ENCODE measurements at places on chromosomes 2 and 18.

DNA sequence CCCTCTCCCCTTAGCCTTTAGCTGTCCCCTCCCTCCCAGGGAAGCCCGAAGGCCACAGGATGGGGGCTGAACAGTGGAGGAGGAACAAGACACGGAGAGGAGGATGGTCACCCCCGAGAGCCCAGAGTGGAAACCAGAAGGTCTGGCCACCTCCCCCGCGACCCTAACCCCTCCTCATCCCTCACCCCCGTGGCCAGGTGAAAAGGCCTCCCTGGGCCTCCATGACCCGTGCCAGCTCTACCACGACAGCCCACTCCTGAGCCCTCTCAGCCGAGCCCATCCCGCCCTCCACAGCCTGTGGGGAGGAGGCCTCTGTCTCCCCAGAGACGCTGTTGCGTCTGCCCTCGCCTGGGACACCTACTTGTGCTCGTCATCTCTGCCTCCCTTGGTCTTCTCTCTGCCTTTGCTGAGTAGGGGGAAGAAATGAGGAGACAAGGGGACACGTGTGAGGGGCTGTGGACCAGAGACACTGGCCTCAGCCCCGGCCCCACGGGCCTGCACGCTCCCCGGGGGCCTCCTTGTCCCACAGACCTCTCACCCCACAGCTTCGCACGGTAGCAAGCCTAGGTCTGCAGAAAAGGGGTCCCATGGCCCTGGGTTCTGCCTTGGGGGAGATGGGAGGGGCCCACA, 32.5 kb upstream of the OTOF start:
- DNase-seq, result no peak

- DNase-seq, result no peak
Measured at GRCh38 chr2:124589971-124590370, 564.9 kb downstream of the CNTNAP5 start.

GRCh38 chr18:32096946-32097345, 5.3 kb downstream of the RNF138 start:
- DNase-seq, result no peak

DNA sequence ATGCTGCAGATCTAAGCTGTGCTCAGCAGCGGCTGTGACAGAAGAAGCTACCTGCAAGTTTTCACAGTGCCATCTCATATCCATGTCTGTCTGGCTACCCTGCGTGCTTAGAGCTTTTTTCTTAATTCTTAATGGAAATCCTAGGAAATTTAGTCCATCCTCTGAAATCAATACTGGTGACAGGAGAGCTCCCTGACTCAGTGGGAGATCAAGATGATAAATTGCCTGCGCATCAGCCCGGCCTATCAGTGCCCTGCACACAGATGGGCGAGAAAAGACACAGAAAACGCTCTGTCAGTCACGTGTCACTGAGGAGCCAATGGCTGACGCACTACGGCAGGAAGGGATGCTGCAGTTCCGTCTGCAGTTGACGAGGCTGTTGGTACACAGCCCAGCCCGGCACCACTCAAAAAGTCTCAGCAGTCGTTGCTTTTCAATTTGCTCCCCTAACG, 819.6 kb upstream of the FSHR start:
- peak; percentile 10 for DNase-seq

DNA sequence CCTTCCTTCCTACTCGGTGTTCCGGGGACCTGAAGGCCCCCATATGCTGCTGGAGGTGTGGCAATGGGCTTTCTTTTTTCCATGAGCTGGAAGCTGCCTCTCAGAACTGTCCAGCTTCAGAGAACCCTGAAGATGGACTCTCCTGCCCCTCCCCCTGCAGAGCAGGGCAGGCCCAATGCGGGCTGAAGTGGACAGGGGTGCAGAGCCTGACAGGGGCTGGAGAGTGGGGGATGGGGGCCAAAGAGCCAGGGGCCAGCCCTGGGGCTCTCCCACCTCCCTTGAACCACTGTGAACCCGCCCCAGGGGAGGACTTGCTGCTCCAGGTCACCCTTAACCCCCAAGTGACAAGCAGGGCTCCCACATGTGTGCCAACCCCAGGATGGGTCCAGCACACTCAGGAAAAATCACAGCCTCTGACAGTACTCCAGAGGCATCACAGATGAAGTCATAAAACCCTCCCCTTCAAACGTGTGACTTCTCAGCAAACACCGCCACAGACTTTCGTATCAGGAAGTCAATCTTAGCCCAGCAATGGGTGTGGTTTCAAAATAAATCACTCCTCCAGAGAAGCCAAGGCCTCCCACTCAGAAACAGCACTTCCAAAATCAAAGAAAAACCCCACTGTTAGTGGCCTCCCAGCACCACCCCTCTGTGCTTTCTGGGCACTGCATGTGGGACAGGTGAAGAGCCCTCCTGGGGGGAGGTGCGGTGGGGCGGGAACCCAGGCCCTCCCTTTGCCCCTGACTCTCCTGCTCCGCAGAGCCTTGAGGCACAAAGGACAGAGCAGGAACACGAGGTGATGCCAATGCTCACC, 135.8 kb downstream of the HDAC4 start:
- peak; percentile 74 for DNase-seq

GRCh38 chr2:1677821-1678165, 66.5 kb downstream of the PXDN start:
- no peak for DNase-seq

DNA sequence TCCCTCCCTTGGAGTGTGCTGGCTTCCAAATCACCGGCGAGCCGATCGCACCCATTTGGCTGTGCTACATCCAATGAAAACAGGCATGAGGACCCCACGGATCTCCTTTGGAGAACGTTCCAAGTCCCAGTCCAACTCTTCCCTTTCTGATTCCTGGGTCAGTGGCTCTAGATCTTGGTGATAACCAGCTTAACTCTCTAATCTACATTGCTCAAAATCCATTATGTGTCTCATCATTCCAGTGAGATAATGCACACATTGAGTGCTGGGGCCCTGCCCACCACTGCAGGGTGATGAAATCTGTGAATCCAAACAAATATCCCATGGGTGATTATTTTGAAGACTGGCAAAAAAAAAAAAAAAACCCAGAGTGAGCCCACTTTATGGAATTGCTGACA, 232.7 kb upstream of the COPS8 start:
- DNase-seq, result no peak

GRCh38 chr2:191012845-191013681, 908 bp downstream of the STAT1 start:
- no peak for DNase-seq

DNA sequence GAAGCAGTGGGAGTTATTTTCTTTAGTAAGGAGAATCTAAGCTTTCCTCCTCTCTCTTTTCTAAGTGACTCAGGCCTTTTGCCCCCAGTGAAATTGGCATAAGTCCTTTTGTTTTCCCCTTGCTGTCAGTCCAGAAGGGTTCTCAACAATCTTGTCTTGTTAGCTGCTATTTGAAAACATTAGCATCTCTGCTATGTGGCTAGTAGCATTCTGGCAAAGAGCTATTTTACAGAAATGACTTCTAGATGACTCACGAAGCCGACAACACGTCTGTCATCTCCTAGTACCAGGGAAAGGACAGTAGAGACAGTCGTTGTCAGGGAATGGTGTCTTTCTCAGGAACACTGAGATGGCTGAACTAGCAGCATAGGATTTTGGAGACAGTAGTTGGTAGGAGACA, 14.7 kb downstream of the SMARCAL1 start:
- peak; percentile 69 for DNase-seq

- DNase-seq, result no peak
Measured at GRCh38 chr2:71333619-71334018, 2.0 kb downstream of the ZNF638 start.
